ENCODE measurements at places on chromosomes 13 and 19.

DNA sequence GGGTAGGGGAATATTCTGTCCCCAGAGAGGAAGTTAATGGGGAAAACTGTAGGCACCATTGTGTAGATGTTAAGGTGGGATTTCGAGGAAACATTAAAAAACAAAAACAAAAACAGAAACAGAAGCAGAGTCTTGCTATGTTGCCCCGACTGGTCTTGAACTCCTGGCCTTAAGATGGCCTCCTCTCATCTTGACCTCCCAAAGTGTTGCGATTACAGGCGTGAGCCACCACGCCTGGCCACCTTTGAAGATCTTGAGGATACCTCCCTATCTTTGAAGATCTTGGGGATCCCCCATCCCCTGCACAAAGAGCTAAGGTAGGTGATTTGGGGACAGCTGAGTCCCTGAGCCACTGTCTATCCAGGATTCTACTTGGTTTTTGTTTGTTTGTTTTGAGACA lies 553 bp upstream of the ICAM3 start:
- no peak for DNase-seq

- no peak for DNase-seq
Measured at GRCh38 chr13:100440751-100441425, 147.7 kb downstream of the GGACT start.

GRCh38 chr13:72523049-72523448 lies 204.4 kb downstream of the MZT1 start:
- no peak for DNase-seq

- DNase-seq = no peak
Measured at GRCh38 chr13:31904941-31905824, 126.4 kb upstream of the FRY start.

DNA sequence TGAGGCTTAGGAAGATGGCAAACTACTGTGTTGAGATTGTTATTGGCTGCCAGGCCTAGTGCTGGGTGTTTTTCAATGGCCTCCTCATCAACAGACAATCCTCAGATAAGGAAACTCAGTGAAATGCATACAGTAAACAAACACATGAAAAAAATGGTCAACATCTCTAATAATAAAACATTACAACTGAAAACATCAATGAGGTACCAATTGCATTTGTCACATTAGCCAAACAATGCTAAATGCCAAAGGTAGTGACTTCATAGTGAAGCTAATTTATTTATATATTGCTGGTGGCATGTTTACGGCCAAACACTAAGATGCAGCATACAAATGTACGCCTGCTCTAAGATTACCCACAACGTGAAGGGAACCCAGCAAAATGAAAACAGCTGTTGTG lies 224.0 kb upstream of the UBL3 start:
- DNase-seq = no peak

DNA sequence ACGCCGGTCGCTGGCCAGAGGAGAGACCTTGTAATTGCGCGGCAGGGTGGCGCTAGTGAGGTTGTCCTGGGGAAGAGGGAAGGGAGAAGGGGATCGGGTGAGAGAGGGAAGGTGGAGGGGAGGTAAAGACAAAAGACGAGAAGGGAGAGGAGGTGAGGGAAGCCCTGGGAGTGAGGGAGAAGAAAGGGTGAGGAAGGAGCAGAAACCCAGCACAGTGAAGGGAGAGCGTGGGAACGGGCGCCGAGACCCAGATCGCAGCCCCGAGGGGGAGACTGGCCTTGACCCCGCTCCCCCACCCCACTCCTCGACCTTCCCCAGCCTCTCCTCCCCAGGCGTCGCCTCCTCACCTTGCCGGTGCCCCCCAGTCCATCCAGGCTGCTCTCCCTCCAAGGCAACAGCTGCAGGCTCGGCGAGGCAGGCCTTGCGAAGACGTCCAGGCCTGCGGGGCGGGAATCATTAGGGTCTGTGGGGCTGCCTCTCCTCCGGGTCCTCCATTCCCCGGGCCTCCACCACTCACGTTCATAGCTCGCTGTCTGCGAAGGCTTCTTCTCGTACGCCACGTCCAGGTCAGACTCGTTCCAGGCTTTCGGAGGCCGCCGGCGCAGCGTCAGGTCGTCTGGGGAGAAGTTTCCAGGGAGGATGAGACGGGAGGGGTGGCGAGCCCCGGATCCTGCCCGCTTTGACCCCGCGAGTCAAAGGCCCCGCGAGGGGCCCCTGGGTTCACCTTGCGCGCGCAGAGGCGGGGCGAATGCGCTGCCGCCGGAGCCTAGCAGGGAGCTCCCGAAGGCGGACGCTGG lies 8.8 kb downstream of the PPP1R13L start:
- DNase-seq = no peak

- no peak for DNase-seq
Measured at GRCh38 chr13:75391432-75392100, 90.4 kb downstream of the TBC1D4 start.

- DNase-seq = no peak
Measured at GRCh38 chr13:108269601-108270328, at the start of gene TNFSF13B. TSS of gene TNFSF13B (plus strand) at chr13:108269718. CDS start at chr13:108269896, 178 bp downstream.

- DNase-seq = no peak
Measured at GRCh38 chr13:40379196-40379595, 287.2 kb downstream of the FOXO1 start.

GRCh38 chr13:112182846-112183531 lies 116.0 kb downstream of the SOX1 start:
- DNase-seq = no peak

GRCh38 chr13:30567072-30567471 lies 50.6 kb upstream of the USPL1 start:
- DNase-seq = no peak

DNA sequence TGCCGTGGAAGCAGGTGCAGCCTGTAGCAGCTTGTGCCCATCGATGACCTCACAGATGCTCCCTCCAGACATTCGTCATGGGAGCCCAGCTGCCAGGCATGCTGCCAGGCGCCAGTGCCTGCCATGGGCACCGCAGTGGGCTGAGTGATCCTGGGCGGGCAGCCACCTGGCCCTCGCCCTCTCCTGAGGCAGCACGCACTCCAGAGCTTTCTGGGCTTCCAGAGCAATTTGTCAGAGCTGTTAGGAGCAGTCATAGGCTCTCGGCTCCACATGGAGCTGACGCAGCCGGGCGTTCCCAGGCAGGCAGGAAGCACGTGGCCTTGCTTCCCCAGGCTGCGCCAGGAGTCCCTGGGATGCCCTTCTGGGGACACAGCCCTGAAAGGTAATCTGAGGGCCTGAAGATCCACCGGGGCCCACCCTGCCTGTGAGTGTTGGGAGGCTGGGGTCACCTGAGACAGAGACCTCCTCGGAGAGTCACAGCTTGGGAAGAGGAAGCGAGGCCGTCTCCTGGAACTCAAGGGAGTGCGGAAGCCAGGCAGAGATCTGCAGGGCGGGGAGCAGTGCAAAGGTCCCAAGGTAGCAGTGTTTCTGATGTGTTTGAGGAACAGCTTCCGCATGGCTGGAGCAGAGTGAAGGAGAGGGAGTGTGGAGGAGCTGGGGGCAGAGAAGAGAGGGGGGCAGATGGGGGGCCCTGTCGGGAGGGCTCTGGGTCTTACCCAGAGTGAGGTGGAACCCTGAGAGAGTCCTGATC lies 50.6 kb downstream of the DPF1 start:
- DNase-seq = no peak

DNA sequence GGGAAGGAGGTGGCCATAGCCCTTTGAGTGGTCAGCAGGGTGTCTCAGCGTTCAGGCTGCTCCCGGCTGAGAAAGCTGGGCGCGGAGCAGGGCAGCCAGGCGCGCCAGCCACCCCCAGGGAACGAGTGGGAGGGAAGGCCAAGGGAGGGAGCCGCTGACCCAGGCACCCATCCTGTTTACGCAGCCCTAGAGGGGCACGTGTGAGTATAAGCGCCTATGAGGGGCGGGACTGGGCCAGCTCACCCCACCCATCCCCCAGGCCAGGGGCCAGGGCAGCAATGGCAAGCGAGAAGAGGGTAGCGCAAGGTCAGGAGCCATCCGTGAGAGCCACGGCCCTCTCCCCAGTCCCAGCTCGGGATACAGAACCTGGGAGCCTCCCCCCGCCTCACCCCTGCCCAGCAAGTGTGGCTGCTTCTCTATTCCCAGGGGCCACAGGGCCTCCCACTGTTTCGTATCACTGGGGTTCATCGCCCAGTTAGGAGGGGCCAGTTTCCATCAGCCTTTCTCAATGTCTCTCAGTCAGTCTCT lies 897 bp upstream of the DMKN start:
- no peak for DNase-seq

DNA sequence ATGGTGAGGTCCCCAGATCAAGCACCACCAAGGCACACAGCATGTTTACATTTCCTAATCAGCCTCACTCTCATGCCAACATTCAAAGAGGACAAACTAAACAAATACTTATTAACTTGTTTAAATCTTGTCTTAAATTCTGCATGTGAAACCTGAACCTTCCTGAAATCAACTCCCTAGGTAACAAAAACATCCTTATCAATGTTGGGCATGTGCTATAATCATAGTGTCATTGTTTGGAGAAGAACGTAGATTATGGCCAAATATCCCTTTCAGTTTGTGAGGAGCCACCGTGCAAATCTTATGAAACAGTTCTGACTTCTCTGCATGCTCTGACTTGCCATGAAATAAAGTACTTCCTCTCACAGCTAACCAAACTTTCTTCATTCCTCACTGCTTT lies 123.8 kb downstream of the NDFIP2 start:
- DNase-seq = no peak

DNA sequence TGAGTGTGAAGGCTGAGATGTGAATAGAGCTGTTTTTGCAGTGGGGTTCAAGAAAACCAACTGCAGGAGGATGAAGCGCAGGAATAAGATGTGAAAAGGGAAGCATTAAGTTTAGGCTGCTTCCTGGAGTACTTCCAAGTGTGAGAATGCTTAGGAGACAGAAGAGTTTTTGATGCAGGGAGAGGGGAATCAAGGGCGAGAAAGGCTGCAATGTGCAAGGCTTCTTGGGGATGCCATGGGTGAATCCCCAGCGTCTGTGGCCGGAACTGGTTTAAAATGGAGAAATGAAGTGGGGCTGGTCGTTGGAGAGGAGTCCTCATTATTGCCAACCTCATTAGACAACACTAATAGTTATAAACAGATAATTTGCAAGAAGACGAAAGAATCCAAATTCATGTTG lies 764.9 kb downstream of the LIG4 start:
- DNase-seq = no peak

GRCh38 chr19:55369653-55370304 lies 484 bp downstream of the IL11 start:
- DNase-seq = no peak

DNA sequence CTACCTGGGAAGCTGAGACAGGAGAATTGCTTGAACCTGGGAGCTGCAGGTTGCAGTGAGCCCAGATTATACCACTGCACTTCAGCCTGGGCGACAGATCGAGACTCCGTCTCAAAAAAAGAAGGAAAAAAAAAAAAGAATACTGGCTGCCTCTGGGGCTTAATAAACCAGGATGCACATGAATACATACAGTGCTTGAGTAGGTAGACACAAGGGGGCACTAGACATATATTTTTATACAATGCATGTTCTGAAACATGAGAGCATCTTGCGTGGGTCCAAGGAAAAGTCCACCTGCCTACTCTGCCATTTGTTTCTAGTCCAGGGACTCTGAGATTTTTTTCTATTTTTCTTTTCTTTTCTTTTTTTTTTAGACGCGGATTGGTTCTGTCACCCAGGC lies 31.2 kb downstream of the KEAP1 start:
- DNase-seq = no peak

DNA sequence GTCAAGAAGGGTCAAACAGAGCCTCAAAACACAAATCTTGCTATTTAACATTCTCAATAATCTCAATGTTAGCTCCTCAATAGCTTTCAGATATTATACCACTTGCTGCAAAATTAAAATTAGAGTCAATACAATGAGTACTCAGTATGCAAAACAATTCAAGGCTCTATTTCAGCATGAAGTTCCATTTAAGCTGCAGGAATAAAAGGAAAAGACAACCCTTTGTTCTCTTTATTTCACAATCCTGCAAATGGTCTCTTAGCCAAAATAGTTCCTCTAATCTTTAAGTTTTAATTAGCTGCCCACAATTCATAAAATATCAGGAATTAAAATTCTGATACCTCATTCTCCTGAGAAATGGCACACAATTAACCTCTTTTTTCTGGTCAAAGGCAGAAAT lies 40.5 kb upstream of the DCT start:
- no peak for DNase-seq

GRCh38 chr13:84662491-84662890 lies 780.2 kb upstream of the SLITRK1 start:
- no peak for DNase-seq

- DNase-seq = no peak
Measured at GRCh38 chr19:18435178-18435841, 2.6 kb downstream of the ISYNA1 start.

GRCh38 chr19:1507763-1508506 lies 4.9 kb downstream of the ADAMTSL5 start:
- peak; percentile 60 for DNase-seq

DNA sequence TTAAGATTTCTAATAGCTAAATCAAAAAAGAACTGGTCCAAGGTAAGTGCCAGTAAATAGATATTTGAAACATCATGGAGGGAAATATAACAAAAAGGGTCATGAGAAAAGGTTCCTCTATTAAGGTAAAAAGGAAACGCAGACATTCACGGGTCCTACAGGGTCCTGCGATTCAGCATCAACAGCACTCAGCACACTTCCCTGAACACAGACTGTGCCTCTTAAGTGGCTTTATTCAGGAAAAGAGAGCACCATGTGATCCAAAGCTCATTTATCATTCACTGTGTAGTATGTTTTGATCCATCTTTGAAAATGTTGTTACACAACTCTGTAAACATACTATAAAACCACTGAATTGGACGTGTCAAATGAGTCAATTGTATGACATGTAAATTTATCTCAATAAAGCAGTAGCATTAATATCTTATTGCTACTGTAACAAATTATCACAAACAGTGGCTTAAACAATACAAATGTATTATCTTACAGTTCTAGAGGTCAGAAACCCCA lies 33.7 kb downstream of the CRYL1 start:
- no peak for DNase-seq

DNA sequence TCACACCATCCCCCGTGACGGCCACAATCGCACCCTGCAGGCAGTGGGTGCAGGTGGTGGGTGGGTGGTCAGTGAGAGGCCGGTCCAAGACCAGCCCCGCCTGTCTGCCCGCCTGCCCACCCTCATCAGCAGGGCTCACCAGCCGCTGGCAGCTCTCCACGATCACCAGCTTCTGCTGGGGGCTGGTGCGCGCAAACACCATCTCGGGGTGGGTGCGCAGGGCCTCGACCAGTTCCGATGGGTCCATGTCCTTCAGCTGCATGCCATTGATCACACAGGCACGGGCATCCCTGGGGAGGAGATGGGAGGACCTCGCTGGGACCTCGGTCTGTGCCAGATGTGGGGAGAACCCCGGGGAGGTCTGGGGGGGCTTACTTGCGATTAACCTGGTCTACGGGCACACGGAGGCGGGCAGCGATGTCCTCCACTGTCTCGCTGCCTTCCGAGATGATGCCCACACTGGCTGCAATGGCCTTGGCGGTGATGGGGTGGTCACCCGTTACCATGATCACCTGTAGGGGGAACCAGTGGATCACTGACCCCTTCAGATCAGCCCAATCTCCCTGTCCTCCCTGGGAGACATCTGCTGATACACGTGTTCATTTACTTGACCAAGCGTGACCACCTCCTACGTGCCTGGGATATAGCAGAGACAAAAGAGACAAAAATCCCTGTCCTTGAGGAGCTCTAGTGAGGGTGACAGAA lies 8.0 kb downstream of the ATP4A start:
- DNase-seq = no peak

All from esophagus squamous epithelium (tissue), 5 donors.